ENCODE measurements at places on chromosomes 1 and 21.

DNA sequence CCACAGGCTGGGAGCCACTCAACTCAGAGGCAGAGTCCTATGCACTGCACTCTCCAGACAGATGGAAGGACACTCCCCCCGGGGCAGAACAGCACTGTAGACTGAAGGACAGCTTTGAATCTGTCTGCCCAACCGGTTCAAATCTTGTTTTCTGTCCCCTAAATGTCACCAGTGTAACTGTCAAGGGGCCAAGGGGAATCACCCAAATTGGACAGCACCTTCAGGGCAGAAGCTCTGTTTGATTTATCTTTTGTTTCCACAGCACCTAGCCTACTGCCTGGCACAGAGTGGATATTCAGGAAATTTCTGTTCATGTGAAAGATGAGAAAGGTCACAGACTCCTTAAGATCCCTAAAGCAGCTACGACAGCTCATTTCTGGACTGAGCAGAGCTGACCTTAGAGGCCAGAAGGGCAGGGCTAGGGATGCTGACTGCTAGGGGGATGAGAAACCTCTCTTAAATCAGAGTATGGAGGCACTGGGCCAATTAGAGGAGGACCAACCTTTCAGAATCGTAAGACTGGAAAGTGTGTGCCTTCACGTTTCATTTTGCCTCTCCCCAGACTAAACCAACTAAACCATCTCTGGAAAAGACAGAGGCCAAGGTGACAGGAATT lies 41.0 kb downstream of the ITPKB start:
- no peak for DNase-seq

DNA sequence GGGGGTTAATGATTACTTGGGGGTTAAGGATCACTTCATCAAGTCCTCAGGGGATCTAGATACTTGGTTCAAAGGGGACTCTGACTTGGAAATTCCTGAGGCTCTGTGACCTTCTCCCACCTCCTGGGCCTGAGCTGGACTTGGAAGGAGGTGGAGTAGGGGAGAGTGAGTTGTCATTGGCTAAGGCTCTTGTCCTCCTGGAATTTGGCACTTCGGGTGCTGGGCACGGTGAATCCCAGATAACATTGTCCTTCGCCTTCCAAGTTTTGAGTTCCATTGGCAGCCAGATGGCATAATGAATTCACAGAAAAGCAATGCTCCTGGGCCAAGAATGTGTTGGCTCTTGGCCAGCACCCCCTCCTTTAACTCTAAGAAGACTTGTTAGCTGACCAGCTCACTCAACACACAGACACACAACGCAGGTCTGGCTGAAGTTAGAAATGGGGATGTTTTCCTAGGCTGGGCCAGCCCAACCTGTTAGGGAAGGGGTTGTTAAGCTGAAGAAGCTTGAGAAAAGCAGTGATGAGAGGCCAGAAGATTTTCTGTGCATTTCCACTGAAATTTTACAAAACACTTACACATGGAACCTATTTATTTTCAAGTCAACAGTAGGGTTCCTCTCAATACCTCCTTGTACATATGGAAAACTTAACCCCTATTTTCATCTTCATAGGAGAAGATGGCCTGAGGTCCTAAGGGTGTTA lies 29.7 kb downstream of the SLC26A9 start:
- DNase-seq: no peak

- no peak for DNase-seq
Measured at GRCh38 chr1:98030976-98031375, 110.1 kb upstream of the DPYD start.

GRCh38 chr1:43021547-43022474 lies 63.1 kb upstream of the SLC2A1 start:
- DNase-seq: no peak

DNA sequence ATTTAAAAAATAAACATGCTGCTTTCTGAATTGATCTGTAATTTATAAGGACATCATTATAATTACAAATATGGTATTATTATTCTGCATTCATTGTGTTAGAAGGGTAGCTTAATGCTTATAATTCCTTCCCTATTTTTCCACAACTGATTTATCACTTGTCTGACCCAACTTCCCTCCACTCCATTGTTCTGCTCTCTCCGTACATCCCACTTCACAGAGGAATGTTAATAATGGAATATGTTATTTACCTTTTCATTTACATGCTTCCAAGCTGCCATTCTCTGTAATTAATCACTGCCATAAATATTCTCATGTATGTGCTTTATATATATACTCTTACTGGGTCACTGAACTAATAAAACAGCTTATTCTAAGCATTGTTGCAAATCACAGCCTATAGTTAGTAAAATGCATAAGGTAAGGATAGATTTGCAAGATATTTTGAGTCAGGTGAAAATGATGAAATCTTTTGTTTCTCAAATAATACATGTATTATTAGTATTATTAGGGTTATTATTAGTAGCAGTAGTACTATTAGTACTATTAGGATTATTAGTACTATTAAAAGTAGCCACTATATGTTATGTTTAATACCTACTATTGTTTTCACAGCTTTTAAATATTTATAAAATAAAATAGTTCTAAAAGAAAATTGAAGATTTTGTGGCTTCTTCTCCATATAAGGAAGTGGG lies 70.6 kb upstream of the NEK7 start:
- DNase-seq: no peak

DNA sequence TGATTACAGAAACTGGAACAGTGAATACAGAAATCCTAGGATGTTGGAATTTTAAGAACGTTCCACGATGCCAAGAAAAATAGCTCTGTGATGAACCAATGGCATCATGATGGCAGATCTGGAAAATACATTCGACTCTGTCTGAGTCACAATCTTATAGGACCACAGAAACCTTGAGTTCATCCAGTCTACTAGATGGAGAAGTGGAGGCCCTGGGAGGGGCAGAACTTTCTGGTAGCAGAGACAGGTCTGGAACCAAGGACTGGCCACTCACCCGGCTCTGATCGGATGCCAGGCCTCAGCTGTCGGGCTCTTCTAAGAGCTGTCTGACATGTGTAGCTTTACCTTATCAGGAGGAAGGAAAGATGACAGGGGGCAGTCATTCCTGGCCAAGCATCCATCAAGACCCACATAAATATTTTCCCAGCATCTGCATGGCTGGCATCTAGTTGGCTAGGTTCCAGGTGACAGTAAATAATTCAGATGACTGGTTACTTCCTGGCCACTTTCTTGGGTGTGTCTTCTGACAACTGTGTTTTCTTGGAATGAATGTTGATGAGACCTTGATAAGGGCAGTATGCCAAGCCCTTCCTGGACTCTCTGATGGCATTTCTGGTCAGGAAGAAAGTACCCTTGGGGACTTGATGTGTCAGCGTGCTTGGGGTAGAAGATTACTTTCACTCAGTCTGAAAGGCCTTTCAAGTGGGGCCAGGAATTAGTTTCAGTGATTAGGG lies 72.6 kb upstream of the TRABD2B start:
- no peak for DNase-seq

GRCh38 chr21:45805321-45805720 lies 161.8 kb downstream of the PCBP3 start:
- DNase-seq: no peak

DNA sequence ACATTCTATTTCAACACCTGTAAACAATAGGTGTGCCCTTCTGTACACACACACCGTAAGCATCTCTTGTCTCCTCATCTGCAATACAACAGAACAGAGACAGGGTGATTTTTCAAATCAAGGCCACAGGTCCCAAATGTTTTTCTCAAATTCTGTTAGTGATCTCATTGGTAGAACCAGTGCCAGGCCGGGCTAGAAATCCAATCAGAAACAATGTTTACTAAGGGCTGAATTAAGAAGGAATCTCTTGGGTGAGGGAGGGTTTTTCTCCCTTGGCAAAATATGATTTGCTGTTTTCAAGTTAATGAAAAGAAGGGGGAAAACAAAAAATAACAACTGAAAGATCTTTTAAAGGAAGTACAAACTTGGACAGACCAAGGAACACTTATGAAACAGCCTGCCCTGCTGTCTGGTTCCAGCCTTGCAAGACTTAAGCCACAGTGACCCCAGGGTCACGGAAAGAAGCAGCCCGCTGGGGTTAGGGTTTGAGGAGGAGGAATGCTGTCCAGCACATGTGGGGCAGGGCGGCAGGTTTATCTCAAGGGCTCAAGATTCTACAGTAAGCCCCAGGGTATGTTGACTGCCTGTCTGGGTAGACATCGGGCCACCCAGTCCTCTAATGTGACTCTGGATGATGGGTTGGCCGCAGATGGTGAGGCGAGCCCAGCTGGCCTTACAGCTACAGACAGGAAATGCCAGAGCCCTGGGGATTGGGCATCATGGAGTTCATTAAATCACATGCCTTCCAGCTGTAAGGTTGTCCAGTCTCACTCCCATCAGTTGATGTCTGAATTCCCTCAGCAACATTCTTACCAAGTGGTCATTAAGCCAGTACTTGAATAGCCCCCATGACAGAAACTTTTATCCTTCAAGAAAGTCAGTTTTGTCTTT lies 73.3 kb upstream of the SLC44A3 start:
- DNase-seq: no peak

DNA sequence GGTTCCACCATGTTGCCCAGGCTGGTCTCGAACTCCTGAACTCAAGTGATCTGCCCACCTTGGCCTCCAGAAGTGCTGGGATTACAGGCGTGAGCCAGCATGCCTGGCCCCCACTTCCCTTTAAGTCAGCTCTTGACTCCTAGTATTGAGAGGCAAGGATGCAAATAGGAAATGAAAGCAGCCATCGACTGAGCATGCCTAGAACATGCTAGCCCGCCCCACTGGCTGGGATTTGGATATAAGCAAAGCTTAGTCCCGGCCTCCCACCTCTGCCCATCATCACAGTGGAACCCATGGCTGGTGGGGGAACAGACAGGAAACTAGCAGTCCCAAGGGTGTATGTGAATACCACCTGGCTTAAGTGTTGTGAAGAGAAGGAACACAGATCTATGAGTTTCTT lies 10.5 kb downstream of the C1orf167 start:
- DNase-seq: no peak

- DNase-seq: no peak
Measured at GRCh38 chr1:20551945-20552727, at the start of gene FAM43B. TSS of gene FAM43B (plus strand) at chr1:20552573. CDS start at chr1:20552974, 401 bp downstream.

- no peak for DNase-seq
Measured at GRCh38 chr21:38494703-38495102, 3.6 kb downstream of the ERG start.

DNA sequence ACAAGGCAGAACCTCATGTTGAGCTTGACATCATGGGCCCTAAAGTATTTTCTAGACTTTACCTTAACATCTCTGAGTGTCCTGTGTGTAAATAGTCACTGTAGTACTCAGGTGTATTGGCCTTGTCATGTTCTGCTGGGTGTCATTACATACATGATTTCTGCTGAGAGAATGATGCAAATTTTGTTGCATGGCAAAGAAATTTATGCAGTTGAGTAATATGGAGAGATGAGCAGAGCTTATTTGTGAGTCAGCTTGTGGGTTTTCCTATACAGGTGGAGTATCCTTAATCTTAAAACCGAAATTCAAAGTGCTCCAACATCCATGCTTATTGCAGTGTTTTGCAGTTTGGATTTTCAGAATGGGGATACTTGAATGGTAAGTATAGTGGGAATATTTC lies 36.6 kb downstream of the RGL1 start:
- DNase-seq: no peak

- DNase-seq: no peak
Measured at GRCh38 chr1:111446546-111446945, 2.5 kb downstream of the WDR77 start.

- DNase-seq: peak; percentile 84
Measured at GRCh38 chr1:159936273-159936904, 9.0 kb downstream of the IGSF9 start.

DNA sequence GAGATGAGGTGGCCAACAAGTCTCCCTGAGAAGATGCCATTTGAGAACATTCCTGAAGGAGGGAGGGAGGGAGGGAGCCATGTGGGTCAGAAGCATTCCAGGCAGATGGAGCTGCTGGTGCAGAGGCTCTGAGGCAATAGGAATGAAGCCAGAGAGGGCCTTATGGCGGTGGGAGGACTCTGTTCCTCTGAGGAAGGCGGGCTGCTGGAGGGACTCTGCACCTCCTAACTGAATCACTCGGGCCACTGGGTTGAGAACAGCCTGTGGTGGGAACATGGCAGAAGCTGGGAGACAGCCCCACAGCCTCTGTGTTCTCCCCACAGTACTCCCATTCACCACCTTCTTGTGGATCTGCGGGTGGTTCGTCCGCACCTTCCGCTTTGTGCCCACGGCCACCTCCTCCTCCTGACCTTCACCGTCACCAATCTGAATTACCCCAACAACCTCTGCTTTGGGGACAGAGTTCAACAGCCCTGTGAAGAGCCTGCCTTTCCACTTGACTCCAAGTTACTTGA lies 2.4 kb upstream of the TMEM125 start:
- DNase-seq: no peak

DNA sequence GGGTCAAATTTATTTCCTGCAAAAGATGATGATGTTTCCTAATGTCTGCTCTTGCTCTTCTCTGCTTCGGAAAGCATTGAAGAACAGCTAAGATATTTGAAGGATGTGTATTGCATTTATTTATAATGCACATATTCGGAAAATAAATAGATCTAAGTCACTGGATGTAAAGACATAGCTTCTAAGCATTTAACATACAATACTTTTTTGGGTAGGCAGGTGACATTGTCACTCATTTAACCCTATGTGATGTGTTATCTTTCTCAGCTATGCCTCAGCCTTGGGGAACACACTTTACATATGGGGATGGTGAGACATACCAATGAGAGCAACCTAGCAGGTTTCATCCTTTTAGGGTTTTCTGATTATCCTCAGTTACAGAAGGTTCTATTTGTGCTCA lies at the start of gene OR2G2:
OR2G2 (plus strand) TSS at position 301 of the 400 bp plus-strand sequence; CDS start at position 301, 0 bp downstream.
- DNase-seq: no peak

- DNase-seq: no peak
Measured at GRCh38 chr1:220680085-220680687, 10.0 kb upstream of the C1orf115 start.

DNA sequence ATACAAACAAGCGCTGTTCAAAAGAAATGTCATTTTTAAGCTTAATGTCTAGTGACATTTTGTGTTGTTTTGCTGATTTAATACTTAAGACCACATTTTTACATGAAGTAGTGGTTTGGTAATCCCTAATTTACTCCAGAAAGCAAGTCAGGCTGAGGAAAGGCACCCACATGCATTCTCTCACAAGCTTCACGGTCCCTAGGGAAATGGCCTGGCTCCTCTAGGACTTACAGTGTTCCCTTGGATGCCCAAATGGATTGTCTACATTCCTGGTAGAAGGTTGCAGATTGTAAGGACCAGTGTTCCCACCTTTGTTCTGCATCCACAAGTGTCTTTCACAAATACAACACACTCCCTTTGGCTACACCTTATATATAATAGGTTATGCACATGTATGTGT lies 9.5 kb downstream of the GPSM2 start:
- no peak for DNase-seq

GRCh38 chr1:222279591-222279990 lies 268.3 kb downstream of the HHIPL2 start:
- no peak for DNase-seq

DNA sequence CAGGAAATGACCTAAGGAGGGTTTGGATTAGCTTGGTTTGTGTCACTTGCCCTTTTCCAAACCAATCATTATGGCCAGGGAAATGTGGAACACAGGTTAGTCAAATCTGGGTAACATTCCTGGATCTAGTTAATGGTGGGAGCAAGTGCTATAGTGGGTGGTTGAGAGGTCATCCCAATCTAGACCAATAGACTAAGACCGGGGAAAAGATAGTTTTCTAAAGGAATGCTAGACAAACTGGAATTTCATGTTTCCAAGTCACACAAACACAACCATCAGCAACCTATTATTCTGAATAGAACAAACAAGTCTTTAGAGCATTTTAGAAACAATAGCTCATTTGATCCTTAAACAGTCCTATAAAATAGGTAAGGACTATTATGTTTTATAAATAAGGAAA lies 4.3 kb upstream of the MAN1A2 start:
- DNase-seq: no peak

- no peak for DNase-seq
Measured at GRCh38 chr1:28037946-28038345, 50.5 kb downstream of the EYA3 start.

Measured in stimulated activated CD4-positive, alpha-beta T cell treated with anti-CD3 and anti-CD28 coated beads, Interleukin-1b, Interleukin-23, amount 100 ng/mL, for 1 hour (primary cell).